ENCODE measurements at places on chromosomes 2 and 18.

- no peak for DNase-seq
Measured at GRCh38 chr2:231336700-231337099, 58.8 kb upstream of the B3GNT7 start.

DNA sequence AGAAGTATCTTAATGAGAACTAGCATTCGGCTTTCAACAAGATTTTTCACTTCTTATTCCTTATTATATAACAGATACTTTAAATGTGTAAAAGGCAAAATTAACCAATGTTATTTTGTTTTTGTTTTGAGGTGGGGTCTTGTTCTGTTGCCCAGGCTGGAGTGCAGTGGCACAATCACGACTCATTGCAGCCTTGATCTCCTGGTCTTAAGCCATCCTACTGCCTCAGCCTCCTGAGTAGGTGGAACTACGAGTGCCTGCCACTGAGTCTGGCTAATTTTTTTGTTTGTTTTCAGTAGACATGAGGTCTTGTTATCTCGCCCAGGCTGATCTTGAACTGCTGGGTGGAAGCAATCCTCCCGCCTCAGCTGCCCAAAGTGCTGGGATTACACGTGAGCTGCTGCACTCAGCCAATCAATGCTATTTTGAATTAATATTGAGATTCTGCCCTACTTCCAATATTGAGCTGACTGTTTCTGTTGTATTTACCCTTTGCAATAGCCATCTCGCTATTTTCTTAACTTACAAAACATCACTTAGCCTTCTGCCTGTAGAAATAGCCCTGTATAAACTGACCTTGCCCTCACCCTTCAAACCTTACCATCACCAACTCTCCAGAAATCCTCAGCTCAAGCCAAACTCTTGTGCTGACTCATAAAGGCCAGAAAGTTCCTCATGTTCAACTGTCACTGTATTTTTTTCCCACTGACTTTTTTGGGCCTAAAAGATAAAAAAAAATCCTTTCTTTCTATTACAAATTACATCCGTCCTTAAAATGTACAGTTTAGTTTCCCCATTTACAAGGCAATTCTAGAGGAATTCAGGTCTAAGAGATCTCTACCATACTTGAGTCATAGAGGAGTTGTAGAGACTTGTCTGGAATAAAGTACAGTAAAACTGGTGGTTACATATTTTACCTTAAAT, 94.3 kb downstream of the OLA1 start:
- DNase-seq: peak; percentile 29

- no peak for DNase-seq
Measured at GRCh38 chr2:74080346-74080745, 67.4 kb downstream of the BOLA3 start.

DNA sequence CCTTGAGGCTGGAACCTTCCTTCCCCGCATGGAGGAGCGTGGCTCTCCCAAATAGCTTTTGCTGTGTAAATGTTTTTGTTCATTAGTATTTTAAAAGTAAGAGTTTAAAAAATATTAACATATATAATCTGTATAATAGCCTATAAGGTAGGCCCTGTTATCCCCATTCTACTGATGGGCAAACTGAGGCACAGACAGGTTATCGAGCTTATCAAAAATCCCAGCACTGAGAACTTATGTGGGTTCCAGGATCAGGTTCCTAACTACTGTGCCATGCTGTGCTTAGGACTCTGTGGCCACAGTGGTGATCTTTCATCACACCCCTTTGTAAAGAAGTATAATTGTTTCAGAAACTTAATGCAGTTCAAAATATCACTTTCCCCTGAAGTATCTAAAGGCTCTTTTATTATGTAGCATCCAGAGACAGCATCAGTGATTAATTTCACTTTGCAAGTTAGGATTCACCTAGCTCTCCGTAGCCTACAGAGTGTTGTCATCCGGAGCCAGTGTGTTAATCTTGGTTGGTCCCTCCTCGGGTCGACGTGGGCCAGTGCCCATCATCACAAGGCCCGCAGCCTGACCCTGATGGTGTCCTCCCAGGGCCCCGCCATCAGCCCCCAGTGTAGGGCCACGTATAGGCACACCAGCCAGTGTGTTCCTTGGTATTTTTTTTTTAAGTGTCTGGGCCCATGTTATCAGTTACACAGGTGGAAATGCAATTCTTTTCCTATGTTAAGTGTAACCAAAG, 28.7 kb downstream of the CABLES1 start:
- DNase-seq: no peak
